Breast epithelium (tissue), 4 donors: ENCODE measurements at places on chromosomes 11 and 22.

DNA sequence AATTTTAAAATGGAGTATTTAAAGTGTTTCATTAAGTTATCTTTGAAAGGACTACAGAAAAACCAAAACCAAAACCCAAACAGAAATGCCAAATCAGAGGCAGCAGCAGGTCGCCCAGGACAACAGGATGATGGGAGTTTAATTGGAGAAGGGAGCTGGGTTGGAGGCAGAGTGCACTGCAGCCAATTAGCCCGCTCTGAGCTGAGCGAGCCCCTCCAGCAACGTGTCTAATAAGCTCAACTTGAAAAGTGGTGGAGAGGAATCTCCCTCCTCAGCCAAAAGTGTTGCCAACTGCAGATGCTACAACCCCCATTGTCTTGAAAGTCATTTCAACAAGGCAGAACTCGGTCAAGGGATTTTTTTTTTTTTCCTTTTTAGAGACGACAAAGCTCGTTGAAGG, 323.9 kb downstream of the CADM1 start:
- no peak for DNase-seq

DNA sequence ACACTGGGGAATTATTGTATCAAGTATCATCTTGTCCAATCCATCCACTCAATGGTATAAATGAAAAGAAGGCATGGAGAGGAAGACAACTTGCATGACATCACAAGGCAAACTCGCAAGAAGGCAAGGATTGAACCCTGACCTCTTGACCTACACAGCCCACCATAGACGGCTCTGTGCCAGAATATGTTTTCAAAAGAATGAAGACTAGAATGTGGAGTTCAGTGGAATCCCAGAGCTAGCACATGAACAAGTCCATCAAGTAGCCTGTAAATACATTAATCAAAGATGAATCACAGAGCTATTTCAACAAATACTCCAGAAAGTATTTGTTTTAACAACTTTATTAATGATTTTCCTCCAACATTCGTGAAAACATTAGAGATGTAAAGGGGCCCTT, 189.7 kb downstream of the GUCY1A2 start:
- no peak for DNase-seq

GRCh38 chr22:35971456-35972119, 57.0 kb downstream of the RBFOX2 start:
- no peak for DNase-seq

GRCh38 chr22:39292031-39292462, 27.4 kb downstream of the RPL3 start:
- no peak for DNase-seq

DNA sequence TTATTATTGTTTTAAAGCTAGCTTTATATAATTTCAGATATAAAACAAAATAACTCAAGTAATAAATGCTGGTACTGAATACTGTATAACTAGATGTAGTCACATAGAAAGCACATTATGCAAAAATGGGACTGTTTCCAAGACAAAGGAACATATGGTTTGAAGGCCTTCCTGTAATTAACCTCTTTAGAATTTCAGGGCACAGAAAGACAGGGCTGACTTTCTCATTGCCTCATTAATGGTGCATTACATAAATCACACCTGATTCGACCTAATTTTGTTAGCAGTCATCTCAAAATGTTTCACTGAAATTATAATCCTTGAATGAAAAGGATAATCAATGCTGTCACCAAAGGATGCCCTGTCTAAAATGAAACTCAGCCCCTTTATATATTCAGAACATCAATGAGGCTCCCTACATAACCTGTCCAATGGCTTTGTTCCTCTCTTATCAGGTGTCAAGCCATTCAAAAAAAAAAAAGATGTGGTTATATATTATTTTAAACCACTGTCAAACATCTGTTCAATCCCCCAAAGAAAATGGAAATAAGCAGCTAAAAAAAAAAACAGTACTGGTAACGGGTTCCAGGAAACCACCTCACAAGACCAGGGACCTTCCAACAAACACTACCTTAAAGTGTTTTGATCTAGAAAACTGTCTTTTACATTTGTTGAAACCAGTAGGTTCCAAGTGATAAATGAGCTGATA, 77.4 kb downstream of the FAM168A start:
- DNase-seq, result no peak

DNA sequence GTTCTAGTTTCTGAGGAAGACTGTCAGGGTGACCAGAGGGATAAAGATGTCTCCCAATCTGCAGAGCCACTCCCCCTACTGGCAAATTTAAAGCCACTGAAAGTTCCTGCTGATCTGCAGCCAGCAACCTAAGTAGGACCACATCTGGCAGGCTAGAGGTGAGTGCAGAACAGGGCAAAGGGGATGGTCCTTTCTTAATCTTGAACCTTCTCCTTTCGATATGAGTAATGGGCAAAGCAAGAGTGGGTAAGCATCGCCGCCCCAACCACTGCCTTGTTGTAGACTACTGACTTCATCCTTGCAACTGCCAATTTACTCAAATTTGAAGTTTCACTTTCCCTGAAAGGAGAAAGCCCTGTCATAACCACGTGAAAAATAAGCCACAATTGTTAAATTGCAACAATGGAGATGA, 30.7 kb downstream of the SCUBE2 start:
- no peak for DNase-seq

- DNase-seq, result peak; percentile 74
Observed at GRCh38 chr22:38214302-38215056, 12.7 kb downstream of the MAFF start.

GRCh38 chr11:37203006-37203405, 605.0 kb upstream of the RAG2 start:
- DNase-seq, result no peak

GRCh38 chr11:119778391-119779194, 49.6 kb upstream of the NECTIN1 start:
- DNase-seq, result no peak

GRCh38 chr11:130246738-130247137, 68.0 kb downstream of the ZBTB44 start:
- DNase-seq, result no peak

DNA sequence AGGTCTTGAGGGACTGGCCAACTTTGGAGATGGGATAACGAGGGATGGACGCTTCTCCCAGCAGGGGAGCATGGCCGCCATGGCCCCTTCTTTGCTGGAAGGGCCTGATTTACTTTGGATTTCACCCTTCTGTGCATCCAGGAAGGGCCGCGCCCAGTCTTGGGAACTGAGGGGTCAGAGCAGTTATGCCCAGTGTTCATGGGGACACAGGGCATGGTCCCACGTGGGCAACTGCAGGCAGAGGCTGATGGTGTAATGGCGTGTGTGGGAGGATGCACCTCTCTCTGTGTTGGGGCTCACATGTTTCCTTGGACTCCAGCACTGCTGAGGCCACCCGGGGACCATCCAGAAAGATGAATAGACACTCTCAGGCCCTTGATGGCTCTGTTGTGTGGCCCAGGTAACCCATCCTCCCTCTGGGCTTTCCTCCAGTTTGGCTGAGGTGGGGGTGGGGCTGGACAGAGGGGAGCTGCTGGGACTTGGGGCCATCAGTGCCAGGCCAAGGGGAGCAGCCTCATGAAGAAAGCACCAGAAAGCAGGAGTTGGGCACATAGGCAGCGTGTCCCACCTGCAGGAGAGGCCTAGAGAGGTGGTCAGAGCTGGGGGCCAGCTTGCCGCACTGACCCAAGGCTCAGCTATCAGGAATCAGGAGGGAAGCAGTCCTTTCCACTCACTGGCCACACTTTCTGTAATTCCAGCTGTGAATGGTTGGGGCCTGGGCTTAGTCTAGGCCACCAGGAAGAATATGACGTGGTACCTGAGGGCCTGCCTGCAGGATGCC, 1033.9 kb downstream of the TBC1D22A start:
- DNase-seq, result peak; percentile 25

DNA sequence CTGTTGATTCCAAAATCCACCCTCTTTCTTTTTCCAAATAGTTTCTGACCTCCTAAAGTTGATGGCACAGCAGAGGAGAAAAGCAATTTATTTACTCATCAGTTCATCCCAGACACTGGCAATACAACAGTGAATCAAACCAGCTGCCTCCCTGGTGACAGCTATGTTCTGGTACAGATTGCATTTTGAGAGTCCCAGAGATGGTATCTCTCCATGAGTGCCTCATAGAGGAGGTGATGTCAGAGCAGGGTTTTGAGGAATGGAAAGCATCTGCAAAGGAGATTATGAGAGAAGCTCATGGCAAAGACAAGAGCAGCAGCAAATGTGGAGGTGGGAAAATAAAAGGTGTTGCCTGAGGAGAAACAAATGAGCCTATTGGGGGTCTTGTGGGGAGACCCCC, 377.2 kb downstream of the MN1 start:
- DNase-seq, result no peak

DNA sequence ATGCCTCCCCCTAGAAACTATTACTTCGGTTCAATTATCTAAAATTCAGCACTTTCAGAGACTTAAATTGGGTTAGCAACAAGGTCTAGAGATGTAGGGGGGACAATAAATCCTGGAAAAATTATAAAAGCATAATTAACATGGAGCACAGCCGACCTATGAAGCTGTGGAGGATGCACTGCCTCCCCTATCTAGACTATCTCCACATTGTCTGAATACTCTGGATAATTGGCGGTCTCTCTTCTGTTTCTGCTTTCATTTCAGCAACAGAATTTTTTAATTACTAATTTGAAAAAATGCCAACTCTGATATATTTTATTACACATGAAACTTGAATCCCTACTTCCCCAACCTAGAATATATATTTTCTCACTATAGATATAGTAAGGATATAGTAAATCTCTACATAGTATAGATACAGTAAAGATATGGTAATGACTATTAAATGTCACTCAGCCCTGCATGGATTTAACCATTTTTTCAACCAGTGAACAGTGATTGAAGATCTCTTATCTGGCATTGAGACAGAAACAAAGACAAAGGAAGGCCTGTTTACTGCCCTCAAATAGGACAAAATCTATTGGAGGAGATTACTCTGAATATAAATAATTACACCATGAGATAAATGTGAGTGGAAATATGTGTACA, 157.6 kb downstream of the BLID start:
- no peak for DNase-seq

DNA sequence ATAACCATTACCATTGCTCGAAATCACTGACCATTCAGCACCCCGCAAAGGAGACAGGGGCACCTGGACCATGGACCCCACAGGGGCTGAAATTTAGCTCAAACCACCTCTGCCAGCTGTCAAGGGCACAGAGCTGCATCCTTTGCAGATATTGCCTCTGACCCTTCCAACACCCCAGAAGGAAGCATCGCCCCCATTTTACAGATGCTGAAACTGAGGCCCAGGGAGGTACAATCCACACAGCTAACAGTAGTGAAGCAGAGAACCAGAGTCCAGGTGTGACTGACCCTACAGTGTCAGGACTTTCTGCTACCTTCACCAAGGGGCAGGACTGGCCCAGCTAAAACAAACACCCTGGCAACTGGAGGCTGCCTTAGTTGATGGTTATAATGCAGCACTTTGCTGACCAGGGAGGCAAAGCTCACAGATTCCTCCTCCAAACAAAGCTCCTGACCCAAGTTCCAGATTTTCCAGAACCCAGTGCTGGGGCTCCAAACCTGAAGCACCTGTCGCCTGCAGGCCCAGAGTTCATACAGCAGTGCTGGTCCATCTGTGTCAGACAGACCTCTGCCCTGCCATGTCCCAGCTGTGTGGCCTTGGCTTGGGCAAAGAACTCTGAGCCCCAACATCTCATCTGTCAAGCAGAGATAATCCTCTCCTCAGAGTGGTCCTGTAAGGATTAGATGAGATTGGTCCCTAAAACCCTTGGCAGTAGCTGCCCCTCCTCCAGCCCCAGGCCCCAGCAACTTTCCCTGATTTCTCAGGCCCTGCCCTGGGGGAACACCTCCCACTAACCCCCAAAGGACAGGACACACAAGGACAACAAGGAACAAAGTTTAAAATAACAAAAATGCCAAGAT, 15.2 kb upstream of the ARAP1 start:
- no peak for DNase-seq

DNA sequence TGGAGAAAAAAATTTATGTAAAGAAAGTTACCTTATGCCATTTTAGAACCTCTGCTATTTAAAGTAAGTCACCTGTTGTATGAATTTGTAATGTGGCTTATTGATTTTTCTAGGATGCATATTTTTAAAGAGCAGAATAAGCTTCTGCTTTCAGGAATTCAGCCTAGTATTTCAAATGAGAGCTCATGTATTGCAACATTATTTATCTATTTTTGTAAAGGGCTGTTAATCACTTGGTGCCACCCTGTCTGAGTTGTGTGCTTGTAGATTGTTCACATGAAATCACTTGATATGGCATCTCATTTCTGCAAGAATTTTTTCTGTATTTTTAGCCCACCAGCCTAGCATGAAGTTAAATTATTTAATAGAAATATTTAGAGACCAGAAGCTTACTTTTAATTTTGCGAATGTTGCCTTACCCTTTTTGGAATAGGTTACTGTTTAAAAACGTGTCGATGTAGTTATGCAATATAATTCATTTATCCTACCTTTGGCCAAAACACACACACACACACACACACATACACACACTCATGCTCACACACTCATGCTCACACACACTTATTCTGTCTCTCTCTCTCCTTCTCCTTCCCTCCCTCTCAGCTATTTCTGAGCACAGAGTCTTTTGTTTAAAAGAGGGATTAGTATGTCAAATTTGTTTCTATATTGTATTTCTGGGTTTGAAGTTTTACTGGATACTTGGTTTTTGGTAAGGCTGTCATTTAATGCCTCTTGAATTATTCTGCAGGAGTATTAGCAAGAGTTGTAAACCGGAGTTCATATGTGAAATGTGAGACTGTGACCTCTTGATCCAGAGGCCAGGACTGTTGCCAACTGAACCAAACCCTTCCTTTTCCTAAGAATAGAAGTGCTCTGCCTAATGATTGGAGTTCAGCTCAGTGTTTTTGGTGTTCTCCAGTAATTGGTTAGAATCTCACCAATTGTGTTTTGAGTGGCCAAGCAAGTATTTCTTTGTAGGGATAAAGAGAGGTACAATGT, 34.4 kb downstream of the YAP1 start:
- DNase-seq, result no peak

GRCh38 chr11:62427630-62428233, 8.9 kb downstream of the SCGB1A1 start:
- no peak for DNase-seq

DNA sequence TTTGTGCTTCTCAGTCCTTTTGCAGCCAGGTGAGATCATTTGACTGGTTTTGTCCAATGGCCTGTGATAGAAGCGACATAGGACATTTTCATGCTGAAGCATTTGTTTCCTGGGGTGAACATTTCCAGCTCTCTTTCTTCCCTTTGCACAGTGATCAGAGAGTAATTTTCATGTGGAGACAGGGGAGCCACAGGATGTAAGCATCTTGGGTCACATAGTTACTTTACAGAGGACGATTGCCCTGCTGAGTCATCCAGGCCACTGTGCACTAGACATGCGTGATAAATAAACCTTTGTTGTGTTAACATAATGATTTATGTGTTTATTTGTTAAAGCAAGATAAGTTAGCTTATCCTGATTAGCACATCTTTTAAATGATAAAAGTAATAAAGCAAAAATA, 263.5 kb upstream of the CCDC179 start:
- no peak for DNase-seq

GRCh38 chr22:40345815-40346184, 500 bp upstream of the ADSL start:
- DNase-seq, result no peak

GRCh38 chr11:82978422-82979099, 77.0 kb downstream of the DDIAS start:
- no peak for DNase-seq
